ENCODE measurements at places on chromosomes 1 and 21.

GRCh38 chr1:170162459-170163246, 16.9 kb downstream of the NTMT2 start:
- DNase-seq = peak; percentile 5

GRCh38 chr1:150695561-150695960, 1.4 kb downstream of the GOLPH3L start:
- no peak for DNase-seq

GRCh38 chr1:229379846-229380245, 37.0 kb upstream of the CCSAP start:
- no peak for DNase-seq

DNA sequence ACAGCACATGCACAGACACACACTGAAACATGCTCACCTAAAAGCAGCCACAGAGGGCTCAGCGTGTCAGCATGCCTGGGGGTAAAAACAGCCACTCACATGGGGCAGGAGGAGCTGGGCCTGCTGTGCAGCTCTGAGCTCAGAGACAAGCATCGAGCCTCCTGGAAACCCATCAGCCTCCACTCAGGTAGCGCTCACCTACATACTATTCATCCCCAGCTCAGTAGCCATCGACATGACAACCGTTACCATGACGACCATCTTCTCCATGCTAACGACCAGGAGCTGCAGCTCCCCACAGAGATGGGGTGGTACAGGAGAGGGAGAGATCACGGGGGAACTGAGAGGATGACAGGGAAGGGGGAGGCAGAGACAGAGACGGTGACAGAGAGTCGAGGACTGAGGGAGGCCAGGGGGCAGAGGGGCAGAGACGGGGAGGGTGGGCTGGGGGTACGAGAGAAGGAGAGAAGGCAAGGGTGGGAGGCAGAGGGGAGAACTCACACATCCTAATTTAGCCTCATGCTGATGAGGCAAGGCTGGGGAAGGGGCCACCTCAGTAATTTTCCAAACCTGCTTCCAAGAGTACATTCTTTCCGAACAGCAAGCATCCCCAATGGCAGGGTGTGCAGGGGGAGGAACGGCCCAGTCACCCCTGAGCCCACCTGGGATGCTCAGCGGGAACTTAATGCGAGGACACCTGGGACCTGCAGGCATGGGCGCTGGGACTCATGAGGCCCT, 28.4 kb downstream of the SDC3 start:
- no peak for DNase-seq

- DNase-seq = no peak
These were observed 173.0 kb downstream of the ADGRL4 start for GRCh38 chr1:78833491-78833890.

DNA sequence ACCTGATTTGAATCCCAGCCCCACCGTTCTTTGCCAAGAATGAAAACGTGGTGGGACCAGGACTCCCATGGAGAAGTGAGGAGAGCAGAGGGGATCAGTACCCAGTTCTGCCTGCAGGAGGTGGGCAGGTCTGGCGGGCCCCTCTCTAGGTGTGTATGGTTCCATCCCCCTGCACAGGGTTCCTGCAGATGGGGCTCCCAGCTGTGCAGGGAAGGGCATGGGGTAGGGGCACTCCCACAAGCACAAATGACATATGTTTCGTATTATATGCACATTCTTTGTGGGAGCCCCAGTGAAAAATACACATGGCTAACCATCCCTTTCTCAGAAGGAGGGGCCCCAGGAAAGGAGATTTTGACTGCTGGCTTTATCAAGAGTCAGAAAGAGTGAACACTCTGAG, 144.6 kb downstream of the PLPP3 start:
- no peak for DNase-seq

- no peak for DNase-seq
These were observed 153.7 kb downstream of the HHIPL2 start for GRCh38 chr1:222394224-222394623.

DNA sequence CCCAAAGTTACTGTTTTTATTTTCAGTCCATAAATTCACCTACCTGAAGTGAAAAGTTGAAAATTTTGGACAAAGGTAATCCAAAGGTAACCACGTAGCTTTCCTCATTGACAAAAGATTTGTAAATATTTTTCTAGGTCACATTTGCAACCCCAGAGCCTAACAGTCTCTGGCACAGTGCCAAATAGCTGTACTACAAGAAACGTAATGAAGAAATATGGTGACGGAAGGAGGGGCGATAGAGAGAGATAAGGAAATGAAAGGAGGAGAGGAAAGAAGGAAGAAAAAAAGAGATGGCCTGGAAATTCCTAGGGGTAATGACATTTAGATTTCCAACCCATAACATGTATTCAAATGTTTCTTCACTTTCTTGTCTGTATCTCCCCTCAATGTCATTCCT, 159.4 kb downstream of the BARHL2 start:
- DNase-seq = no peak

- no peak for DNase-seq
These were observed 38.8 kb downstream of the RIPK4 start for GRCh38 chr21:41727784-41728763.

DNA sequence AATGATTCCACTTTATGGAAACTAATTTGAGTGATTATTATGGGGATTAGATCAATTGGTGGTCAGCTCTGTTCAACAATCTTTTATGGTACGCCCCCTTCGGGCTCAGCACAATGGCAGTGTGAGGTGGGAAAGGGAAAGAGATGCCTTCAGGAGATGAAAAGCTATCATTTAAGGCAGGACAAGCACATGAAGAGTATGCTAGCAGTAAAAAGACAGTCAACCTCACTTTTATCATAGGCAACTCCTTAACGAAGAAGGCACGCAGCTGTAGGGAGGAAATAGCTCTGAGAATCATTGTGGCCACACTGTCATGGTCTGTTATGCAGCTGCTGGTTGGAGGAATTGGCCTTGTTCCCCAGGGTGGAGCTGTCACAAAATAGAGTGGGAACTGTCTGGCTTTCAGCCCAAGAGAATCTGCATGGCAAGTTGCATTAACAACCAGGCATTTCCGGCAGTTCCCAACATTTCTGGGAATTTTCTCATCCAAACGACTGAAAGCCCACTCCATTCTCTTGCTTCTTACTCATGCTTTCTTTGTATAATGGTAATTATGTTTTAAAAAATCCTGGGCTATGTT, 54.4 kb upstream of the BCL10 start:
- no peak for DNase-seq

GRCh38 chr1:56070601-56071000, 508.8 kb downstream of the PLPP3 start:
- DNase-seq = no peak

DNA sequence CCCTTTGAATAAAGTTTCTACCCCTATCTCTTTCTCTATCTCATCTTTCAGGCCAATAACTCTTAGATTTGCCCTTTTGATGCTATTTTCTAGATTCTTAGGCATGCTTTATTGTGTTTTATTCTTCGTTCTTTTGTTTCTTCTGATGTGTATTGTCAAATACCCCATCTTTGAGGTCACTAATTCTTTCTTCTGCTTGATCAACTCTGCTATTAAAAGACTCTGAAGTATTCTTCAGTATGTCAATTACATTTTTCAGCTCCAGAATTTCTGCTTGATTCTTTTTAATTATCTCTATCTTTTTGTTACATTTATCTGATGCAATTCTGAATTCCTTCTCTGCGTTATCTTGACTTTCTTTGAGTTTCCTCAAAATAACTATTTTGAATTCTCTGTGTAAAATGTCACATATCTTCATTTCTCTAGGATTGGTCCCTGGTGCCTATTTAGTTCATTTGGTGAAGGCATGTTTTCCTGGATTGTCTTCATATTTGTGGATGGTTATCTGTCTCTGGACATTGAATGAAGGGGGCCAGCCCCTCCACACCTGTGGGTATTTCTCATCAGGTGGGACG, 11.2 kb upstream of the CYP2J2 start:
- DNase-seq = no peak

GRCh38 chr1:225435487-225435886, 7.6 kb upstream of the LBR start:
- no peak for DNase-seq

DNA sequence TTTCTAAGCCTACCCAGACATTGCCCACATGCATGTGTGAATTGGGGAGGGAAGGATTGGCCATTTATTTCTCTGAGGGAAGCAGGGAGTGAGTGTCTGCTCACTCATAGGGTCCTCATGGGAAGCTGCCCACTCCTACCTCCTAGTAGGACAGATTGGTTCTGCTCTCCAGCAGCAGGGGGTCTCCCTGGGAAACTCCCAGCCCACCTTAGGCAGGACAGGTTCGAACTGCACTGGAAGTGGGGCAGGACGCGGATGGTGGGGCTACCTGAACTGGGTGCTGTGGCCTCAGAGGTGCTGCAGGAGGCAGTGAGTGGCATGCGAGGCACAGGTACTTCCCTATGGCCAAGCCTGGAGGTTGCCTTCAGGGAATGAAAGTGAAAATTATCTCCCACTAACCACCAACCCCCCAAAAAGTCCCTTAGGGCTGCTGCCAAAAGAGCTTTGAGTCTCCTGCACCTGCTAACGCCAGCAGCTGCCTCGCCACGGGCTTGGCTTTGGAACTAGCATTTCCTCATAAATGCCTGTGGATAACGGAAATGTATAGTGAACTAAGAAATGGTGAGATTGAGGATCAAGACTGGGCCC, 157.0 kb upstream of the COA6 start:
- no peak for DNase-seq

All from pons (tissue), 1 donor.